ENCODE measurements at places on chromosomes 16 and 17. TPM values are rescaled to one million over a fixed set of nuclear protein-coding genes. Genes with fewer than 3 reads are reported as not detected.

The KRT17 gene
- 0.35 TPM for total RNA-seq

The CACNG5 gene
- not detected for total RNA-seq

The GLP2R gene
- not detected for total RNA-seq

The ZFHX3 gene
- total RNA-seq = 0.20 TPM

The SLFN14 gene
- total RNA-seq = 0.15 TPM

The WSCD1 gene
- 0.35 TPM for total RNA-seq

All from CD8-positive, alpha-beta memory T cell (primary cell).